Activated naive CD4-positive, alpha-beta T cell treated with anti-CD3 and anti-CD28 coated beads, Interleukin-2, amount 10 ng/mL, durations not matched to agents 7 days and 5 days (primary cell): ENCODE measurements at places on chromosomes 6 and 20.

GRCh38 chr6:135230711-135231468 lies 49.8 kb downstream of the MYB start:
- H3K36me3 ChIP-seq: no peaks in the 10 kb centered on the region
- DNase-seq: no peak
- no peak overlapping the region for H3K4me3 ChIP-seq
- H3K4me1 ChIP-seq: peaks cover 47% of the 10 kb centered on the region
- H3K27me3 ChIP-seq: no peaks in the 10 kb centered on the region

GRCh38 chr6:156449128-156449527 lies 328.1 kb upstream of the ARID1B start:
- no peak for DNase-seq
- no peaks in the 10 kb centered on the region for H3K27me3 ChIP-seq
- H3K4me3 ChIP-seq: no peak overlapping the region

DNA sequence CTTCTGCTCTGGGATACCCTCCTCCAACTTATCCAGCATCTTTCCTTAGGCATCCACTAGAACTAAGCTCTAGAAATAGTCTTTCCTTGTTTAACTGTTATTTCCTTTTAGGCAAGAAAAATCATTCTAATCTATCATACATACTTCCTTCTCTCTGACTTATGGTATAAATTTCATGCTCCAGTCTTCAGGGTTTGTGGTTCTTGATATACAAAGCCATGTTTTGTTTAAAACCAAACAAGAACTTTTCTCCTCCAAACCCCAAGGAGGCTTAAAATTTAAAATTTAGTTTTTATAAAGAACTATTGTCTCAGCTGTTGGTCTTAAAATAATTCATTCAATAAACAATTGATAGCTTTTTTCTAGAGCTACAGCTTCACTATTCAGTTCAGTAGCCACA lies 77.2 kb downstream of the CD164 start:
- H3K4me3 ChIP-seq: no peak overlapping the region
- H3K4me1 ChIP-seq: peaks cover 9% of the 10 kb centered on the region
- H3K36me3 ChIP-seq: no peaks in the 10 kb centered on the region
- peaks cover 18% of the 10 kb centered on the region for H3K27me3 ChIP-seq

- H3K4me3 ChIP-seq: no peak overlapping the region
- no peak for DNase-seq
- H3K4me1 ChIP-seq: peaks cover 16% of the 10 kb centered on the region
Observed at GRCh38 chr20:56454754-56455153, 13.7 kb upstream of the RTF2 start.

- H3K4me3 ChIP-seq: no peak overlapping the region
- H3K27ac ChIP-seq: no peak overlapping the region
- peaks cover 30% of the 10 kb centered on the region for H3K4me1 ChIP-seq
Observed at GRCh38 chr6:26206868-26207801, 119.9 kb downstream of the HFE start.

- no peak for DNase-seq
- no peak overlapping the region for H3K27ac ChIP-seq
- H3K36me3 ChIP-seq: no peaks in the 10 kb centered on the region
- H3K4me1 ChIP-seq: peaks cover 29% of the 10 kb centered on the region
- H3K27me3 ChIP-seq: no peaks in the 10 kb centered on the region
- no peak overlapping the region for H3K4me3 ChIP-seq
Observed at GRCh38 chr6:72739368-72739779, 117.5 kb downstream of the KCNQ5 start.

DNA sequence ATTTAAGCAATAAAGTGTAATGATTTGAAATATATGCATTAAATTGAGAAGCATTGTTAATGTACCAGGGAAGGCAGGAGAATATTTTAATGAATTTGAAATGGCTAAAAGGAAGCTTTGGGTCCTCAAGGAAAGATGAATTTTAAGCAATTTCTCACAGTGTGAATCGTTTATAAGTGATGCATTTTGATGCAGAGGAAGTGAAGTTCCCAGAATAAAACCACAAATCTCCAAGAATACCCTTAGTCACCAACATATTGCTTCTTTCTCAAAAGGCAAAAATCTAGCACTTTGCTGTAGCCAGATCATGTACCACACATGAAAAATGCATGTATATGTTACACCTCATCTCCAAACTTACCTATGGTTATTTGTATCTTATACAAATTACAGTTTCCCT lies 11.7 kb downstream of the TPD52L1 start:
- no peaks in the 10 kb centered on the region for H3K4me1 ChIP-seq
- no peaks in the 10 kb centered on the region for H3K36me3 ChIP-seq

GRCh38 chr20:42963796-42964195 lies 225.9 kb downstream of the PTPRT start:
- DNase-seq: no peak
- no peak overlapping the region for H3K27ac ChIP-seq
- no peaks in the 10 kb centered on the region for H3K27me3 ChIP-seq
- H3K4me3 ChIP-seq: no peak overlapping the region
- H3K4me1 ChIP-seq: no peaks in the 10 kb centered on the region

DNA sequence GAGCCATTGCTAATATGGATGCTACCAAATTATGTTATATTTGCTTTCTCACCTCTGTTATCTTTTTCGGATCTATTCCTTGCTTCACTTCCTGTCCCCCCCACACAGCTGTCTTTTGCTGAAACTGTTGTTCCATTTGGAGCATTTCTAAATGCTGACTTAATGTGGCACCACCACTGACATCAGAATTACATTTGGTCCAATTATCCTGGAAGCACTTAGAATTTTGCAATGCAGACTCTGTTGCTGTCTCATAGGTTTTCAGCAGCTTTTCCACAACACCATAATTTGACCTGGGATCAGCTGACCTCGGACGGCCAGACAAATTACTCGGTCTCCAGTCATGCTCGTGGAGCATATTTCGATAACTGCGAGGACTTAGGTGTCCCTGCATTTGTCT lies 12.8 kb downstream of the KIAA0408 start:
- no peak overlapping the region for H3K27ac ChIP-seq
- DNase-seq: no peak
- no peaks in the 10 kb centered on the region for H3K27me3 ChIP-seq
- H3K4me3 ChIP-seq: no peak overlapping the region
- H3K36me3 ChIP-seq: no peaks in the 10 kb centered on the region
- H3K4me1 ChIP-seq: no peaks in the 10 kb centered on the region

GRCh38 chr20:16819483-16819882 lies 71.3 kb downstream of the OTOR start:
- DNase-seq: no peak
- peaks cover 6% of the 10 kb centered on the region for H3K27me3 ChIP-seq
- H3K4me3 ChIP-seq: no peak overlapping the region
- no peaks in the 10 kb centered on the region for H3K4me1 ChIP-seq
- no peak overlapping the region for H3K27ac ChIP-seq

- H3K4me1 ChIP-seq: peaks cover 70% of the 10 kb centered on the region
- no peak for DNase-seq
- H3K27ac ChIP-seq: peak overlapping the region; percentile 42
- H3K27me3 ChIP-seq: no peaks in the 10 kb centered on the region
- peak overlapping the region; percentile 10 for H3K4me3 ChIP-seq
- peaks cover 47% of the 10 kb centered on the region for H3K36me3 ChIP-seq
Observed at GRCh38 chr6:127880429-127880828, 20.4 kb downstream of the THEMIS start.

DNA sequence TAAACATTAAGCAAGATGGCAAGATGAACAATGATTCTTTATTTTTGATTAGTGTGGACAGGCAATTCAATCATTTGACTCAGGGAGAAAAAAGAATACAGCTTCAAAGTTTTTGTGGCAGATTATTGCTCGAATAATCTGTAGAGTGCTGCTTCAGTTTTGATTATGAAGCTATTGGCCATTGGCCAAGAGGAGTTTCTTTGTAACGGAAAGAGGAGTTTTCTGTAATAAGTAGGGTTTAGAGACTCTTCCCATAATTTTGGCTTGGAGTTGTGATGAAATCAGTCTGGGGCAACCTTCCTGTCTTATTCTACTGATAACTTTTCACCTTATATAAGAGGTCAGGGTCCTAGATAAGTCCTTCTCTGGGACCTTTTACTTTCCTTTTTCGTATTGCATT lies 256.7 kb upstream of the RAB32 start:
- no peaks in the 10 kb centered on the region for H3K36me3 ChIP-seq
- no peak overlapping the region for H3K27ac ChIP-seq
- H3K4me1 ChIP-seq: no peaks in the 10 kb centered on the region
- H3K4me3 ChIP-seq: no peak overlapping the region
- no peaks in the 10 kb centered on the region for H3K27me3 ChIP-seq

- no peaks in the 10 kb centered on the region for H3K36me3 ChIP-seq
- peaks cover 22% of the 10 kb centered on the region for H3K27me3 ChIP-seq
- H3K4me3 ChIP-seq: no peak overlapping the region
Observed at GRCh38 chr6:13914351-13914750, 10.4 kb upstream of the RNF182 start.

GRCh38 chr6:107600936-107601335 lies 111.0 kb downstream of the SOBP start:
- H3K4me1 ChIP-seq: no peaks in the 10 kb centered on the region
- H3K36me3 ChIP-seq: no peaks in the 10 kb centered on the region
- no peak overlapping the region for H3K4me3 ChIP-seq
- H3K27ac ChIP-seq: no peak overlapping the region
- no peak for DNase-seq

DNA sequence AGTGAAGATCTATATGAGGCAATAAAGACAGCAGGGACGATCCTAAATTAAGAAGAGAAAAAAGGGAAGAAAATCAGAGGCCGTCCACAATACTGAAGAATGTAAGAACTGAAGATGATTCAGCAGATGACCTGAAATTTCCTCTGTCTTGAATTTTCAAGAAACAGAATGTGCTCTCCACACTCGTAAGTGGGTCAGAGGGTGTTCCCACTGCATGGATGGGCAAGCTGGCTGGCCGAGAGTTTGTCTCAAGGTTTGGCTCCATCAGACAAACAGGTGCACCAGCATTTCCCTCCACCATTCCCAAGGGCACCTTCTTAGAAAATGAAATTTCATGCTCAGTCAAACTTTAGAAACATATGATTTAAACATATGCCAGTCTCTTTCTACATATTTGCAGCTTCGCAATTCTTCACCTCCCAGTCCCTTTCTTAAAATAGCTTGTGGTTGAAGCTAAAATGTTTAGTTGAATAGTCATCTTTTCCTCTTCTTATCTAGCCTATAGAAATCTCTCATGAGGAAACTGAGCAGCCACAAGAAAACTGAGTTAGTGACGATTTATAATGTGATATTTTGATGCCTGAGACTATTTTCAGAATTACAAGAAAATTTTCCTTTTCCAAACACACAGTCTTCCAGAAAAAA lies 576.4 kb downstream of the PRKN start:
- no peak overlapping the region for H3K27ac ChIP-seq
- no peak overlapping the region for H3K4me3 ChIP-seq
- no peaks in the 10 kb centered on the region for H3K4me1 ChIP-seq
- DNase-seq: no peak

GRCh38 chr6:113178349-113178748 lies 678.8 kb upstream of the MARCKS start:
- no peak overlapping the region for H3K4me3 ChIP-seq
- DNase-seq: no peak
- no peak overlapping the region for H3K27ac ChIP-seq
- no peaks in the 10 kb centered on the region for H3K4me1 ChIP-seq
- H3K36me3 ChIP-seq: no peaks in the 10 kb centered on the region

DNA sequence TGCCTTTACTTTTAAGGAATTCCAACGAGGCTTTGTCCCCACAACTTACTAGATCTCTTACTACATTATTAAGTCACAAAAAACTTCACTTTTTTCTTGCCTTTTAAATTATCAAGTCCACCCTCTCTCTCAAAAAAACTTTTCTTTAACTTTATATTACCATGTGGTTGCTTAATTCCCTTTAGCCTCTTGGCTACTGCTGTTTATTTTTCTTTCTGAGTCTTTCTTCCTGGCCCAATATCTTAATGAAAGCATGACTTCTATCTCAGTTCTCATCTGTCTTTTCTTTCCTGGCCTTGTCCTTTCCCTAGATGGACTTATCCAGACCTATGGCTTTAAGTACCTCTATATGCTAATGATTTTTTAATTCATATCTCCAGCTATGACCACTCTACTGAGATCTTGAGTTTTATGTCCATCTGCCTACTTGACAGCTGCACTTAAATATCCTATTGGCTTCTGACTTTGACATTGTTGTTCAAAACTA lies 710.5 kb downstream of the RFPL4B start:
- H3K4me3 ChIP-seq: no peak overlapping the region
- no peak for DNase-seq
- H3K4me1 ChIP-seq: no peaks in the 10 kb centered on the region
- H3K27ac ChIP-seq: no peak overlapping the region

DNA sequence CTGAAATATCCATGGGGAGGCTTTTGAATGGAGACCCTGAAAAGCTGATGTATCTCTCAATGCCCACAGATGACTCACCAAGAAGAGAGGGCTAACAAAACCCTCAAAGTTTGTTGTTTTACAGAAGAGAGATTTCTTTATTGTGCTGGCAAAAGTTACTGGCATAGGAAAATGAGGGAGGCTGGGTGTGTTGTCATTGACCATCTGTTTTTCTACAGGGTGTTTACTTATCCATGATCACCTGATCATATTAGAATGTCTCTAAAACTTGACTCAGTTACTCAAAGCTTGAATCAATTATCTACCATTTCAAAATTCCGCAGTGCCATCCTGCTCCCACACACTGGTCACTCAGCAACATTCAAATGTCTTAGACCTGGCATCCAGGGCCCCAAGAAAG lies 9.8 kb downstream of the NCOA6 start:
- H3K27ac ChIP-seq: no peak overlapping the region
- H3K4me1 ChIP-seq: no peaks in the 10 kb centered on the region
- no peaks in the 10 kb centered on the region for H3K36me3 ChIP-seq
- no peak overlapping the region for H3K4me3 ChIP-seq

- peak overlapping the region; percentile 79 for H3K27ac ChIP-seq
- peaks cover 50% of the 10 kb centered on the region for H3K27me3 ChIP-seq
- DNase-seq: peak; percentile 62
- no peaks in the 10 kb centered on the region for H3K36me3 ChIP-seq
Observed at GRCh38 chr20:17843246-17844132, 125.1 kb downstream of the SNX5 start.

- H3K36me3 ChIP-seq: no peaks in the 10 kb centered on the region
- no peak overlapping the region for H3K27ac ChIP-seq
- H3K4me3 ChIP-seq: no peak overlapping the region
- no peaks in the 10 kb centered on the region for H3K4me1 ChIP-seq
Observed at GRCh38 chr6:10305790-10306415, 109.0 kb downstream of the TFAP2A start.

DNA sequence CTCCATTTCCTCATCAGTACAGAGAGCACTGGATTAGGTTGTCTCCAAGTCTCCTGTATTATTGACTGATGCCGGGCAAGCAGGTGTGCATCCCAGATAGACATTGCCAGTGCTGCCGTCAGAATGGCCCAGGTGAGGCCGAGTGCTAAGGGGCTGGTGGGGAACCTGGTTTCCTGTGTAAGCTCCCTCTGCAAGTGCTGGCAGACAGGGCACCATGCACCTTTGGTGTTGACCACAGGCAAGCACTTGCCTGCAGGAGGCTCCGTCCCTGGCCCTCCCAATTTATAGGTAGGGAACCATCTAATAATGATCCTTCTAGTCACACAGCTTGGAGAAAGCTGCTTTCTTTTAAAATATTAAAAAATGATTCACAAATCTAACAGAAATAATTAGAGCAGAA lies 747 bp downstream of the GABRR1 start:
- no peak overlapping the region for H3K27ac ChIP-seq
- H3K4me3 ChIP-seq: no peak overlapping the region
- no peak for DNase-seq
- H3K4me1 ChIP-seq: no peaks in the 10 kb centered on the region
- H3K27me3 ChIP-seq: peaks cover 40% of the 10 kb centered on the region
